ENCODE measurements at places on chromosomes 1 and 21.

- DNase-seq: no peak
Observed at GRCh38 chr21:17667256-17667655, 54.6 kb upstream of the BTG3 start.

DNA sequence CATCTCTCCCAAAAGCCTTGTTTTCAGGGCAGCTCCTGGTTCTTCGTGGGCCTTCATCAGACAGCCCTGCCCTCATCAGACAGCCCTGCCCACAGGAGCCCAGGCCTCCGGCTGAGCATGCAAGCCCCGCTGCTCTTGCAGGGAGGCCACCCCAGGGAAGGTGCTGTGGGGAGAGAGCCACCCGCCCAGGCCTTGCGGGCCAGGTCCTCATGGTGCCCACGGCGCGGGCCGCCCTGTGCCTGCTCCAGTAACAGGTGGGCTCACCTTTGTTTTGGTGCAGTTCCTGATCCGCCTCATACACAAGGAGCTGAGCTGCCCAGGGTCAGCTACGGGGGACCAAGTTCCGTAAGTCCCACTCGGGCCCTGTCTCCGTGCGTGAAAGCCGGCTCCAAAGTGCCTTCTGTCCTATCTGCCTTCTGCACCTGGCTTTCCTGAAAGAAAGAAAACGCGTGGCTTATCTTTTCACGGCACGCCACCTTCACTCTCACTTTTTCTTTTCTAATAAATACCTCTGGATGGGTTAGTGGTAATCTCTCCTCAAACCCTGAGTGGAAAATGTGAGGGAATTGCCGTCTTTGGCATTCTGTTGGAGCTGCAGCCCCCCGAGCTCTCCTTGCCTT lies 65.9 kb downstream of the SLC37A1 start:
- DNase-seq: no peak

DNA sequence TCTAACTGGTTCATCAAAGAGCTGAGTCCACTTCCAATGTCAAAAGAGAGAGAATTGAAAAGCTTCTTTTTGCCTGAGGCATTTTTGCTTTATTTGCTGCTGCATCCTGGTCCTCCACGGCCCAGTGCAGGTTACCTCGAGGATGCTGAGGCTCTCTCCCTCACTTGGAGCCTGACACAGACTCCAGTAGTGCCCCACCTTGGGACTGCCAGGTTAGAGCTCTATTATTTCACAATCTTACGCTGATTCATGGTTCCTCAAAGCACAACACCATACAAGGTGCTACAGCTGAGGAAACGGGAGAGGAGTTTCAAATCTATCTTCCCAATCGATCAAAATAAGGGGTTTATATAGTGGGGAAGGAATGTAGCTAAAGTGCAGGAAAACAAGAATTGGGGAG lies 13.6 kb upstream of the PLPPR4 start:
- no peak for DNase-seq

DNA sequence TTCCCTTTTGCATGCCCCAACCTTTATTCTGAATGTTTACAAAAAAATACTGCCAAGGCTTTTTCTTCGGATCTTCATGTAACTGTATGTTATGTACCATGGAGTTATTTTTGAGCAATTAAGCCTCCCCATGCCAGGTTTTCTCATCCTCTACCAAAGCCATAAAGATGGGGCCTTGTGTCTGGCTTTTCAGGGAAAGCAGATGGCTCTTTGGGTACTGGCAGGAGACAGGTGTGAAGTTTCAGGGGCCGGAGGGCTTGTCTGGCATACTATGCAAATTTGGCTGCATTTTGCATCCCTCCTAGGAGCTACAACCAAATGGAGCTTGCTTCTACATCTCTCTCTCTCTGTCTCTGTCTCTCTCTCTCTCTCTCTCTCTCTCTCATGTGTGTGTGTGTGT lies 28.1 kb upstream of the PLXNA2 start:
- DNase-seq: no peak

DNA sequence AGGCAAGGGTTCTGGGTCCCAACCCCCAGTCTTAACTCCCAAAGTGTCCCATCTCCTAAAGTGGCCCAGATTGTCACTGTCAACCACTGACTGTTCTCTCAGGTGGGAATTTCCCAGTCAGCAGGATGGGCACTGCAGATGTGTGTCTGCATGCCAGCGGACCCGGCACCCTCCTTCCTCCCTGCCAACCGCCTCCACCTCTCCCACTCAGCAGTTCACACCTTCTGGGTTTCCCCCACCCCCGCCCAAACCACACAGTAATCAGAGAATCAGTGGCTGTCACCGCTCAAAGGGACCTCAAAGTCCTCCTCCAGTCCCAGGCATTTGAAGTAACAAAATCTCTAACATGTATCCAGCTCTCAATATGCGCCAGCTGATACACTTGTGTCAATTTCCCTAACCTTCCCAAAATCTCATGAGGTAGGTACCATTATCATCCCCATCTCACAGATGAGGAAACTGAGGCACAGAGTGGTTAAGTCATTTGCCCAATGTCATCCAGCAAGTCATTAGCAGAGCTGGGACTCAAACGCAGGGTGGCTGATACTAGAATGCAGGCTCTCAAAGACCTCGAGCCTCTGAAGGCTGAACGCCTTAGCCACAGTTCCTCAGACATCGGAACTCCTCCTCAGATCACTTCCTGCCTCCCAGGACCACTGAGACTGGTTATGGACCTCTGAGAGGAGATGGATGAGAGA lies 4.8 kb downstream of the RUNX3 start:
- no peak for DNase-seq

DNA sequence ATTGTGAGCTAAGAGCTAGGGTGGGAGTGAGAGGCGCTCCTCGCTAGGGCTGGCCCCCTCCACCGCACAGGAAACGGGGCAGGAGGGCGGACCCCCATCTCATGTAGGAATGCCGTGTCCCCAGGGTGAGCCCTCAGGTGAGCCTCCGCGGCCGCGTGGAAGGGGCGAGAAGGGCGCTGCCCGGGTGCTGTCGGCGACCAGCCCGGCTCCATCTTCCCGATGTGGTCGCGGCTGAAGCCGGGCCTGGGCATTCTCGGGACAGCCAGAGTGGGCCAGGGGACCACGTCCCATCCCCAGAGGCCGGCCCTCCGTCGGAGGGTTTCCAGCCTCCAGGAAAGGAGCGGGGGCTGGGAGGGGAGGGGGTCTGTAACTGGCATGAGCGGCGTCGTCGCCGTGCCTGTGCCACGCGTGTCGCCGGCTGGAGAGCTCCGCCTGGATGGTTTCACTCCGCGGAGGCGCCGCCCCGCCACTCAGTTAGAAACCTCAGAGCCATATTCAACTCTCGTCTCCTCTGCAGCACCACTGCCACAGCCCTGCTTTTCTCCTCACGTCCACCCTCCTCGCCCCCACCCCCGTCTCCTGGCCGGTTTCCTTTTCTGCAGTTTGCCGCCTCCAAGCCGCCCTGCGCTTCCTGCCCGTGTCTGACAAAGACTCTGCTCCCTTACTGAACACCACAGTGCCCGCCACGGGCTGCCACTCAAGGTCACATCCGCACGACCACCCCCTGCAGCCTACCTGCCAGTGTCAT lies at the start of gene TMEM269:
Gene TMEM269, plus strand, starts transcription at position 46 of the 748 bp plus-strand sequence. CDS start 4,903 bp downstream, outside the sequence.
- peak; percentile 17 for DNase-seq

GRCh38 chr1:8145545-8146202 lies 119.6 kb upstream of the ERRFI1 start:
- no peak for DNase-seq

DNA sequence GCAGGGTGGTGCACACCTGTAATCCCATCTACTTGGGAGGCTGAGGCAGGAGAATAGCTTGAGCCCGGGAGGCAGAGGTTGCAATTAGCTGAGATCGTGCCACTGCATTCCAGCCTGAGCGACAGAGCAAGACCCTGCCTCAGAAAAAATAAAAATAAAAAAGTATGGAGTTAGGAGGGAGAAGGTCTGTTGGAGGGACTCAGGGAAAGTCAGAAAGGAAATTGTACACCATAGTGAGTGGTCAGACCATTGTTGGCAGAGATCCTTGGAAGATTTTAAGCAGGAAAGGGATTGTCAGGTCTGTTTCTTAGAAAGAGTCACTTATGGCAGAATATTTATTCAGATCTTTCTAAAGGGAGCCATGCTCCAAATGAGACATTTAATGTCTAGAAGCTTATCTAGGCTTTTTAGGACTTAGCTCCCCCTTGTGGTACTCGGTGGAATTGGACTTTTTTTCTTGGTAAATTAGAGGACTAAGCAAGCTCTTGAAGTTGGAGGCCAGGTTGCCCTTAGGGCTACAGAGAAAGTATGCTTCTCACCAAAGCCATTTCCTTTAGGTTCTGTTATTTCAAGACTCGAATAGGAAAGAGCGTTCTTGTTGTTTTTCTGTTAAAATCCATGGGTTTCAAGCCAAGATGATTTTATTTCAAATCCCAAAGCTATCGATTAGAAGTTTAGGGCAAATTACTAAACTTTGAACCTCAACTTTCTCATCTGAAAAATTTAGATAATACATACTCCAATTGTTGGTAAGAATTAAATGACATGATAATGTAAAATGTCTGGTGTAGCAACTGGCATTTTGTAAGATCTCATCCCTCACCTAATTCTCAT lies 16.5 kb downstream of the MIA3 start:
- peak; percentile 85 for DNase-seq

- DNase-seq: no peak
Observed at GRCh38 chr1:42945164-42945563, 13.5 kb downstream of the SLC2A1 start.

DNA sequence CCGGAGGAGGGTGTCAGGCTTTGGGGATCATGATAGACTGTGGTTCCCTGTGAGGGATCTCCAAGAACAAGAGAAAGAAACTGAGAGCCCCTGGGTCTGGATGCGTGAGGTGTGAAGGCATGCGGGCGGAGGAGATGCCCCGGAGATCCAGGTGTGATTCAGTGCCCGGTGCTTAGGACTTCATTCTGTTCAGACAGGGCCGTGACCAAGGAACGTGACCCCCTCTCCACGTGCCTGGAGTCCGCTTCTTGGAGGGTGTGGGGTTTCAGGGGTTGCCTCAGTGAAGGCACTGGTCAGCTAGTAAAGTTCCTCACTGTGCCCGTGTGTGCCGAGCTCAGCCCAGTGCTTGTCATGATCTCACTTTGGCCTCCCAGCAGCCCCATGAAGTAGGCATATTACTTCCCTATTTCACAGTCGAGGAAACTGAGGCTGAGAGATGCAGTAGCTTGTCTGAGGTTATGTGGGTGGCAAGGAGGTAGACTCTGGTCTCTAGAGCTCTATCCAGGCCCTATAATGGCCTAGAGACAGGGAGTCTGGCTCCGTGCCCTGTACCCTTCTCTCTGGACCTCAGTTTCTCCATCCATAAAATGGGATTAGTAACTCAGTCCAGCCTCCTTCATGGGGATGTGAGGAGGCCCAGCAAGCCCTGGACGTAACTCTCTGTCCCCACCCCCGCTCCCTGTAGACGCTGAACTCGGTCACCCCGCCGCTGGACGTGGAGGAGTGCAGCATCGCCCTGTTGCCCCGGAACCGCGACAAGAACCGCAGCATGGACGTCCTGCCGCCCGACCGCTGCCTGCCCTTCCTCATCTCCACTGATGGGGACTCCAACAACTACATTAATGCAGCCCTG lies 81.0 kb downstream of the PTPRU start:
- no peak for DNase-seq

GRCh38 chr1:15758343-15758931 lies at the start of gene FBLIM1:
Gene FBLIM1 (plus strand): TSS chr1:15758795. CDS start chr1:15764984, 6,189 bp downstream.
- peak; percentile 50 for DNase-seq

- DNase-seq: no peak
Observed at GRCh38 chr1:198841477-198841876, 202.6 kb downstream of the PTPRC start.

DNA sequence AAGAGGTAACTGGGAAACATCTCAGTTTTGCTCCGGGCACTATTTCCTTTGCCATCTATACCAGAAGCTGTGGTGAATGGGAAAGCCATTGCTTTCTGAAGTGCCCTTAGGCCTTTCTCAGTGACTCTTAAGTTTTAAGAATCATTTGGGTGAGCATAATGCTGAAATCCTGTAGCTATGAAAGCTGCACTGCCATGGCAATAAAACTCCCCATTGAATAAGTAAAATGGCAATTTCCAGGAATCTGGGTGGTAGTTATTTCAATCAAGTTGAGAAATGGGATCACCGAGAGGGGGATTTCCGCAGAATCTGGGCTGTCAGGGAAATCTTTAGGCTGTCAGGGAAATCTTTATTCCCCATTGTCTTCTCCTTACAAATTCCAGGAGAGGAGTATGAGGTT lies 26.8 kb upstream of the MACF1 start:
- no peak for DNase-seq

DNA sequence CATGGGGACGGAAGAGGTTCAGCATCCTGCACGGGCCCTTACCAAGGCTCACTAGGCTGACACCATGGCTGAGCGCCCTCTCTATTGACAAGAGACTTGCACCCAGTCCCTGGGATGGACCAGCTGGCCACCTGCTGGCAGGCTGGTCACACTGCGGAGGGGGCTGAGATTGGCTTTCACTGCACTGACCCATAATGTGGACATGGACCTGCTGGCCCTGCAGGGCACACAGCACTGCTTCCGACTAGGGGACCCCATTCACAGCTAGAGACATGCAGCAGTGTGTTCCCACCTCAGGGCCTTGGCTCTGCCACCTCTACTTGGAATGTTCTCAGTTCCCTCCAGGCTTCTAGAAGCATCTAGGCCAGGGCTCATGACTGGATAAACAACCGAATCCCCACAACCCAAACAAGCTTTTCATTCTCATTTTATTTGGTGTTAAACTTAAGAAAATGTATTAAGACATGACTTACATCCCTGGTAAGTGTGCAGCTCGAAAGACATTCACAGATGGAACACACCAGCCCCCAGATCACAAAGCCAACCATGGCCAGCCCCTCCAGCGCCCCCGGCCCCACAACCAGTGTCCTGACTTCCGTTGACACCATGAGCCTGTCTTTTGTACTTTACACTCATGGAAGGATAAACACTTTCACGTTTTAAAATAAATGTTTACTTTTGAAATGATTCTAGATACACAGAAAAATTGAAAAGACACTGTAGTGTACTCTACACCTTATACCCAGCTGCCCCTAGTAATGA lies 9.3 kb upstream of the SRARP start:
- DNase-seq: peak; percentile 57

GRCh38 chr1:72111662-72112061 lies 170.7 kb downstream of the NEGR1 start:
- DNase-seq: no peak

DNA sequence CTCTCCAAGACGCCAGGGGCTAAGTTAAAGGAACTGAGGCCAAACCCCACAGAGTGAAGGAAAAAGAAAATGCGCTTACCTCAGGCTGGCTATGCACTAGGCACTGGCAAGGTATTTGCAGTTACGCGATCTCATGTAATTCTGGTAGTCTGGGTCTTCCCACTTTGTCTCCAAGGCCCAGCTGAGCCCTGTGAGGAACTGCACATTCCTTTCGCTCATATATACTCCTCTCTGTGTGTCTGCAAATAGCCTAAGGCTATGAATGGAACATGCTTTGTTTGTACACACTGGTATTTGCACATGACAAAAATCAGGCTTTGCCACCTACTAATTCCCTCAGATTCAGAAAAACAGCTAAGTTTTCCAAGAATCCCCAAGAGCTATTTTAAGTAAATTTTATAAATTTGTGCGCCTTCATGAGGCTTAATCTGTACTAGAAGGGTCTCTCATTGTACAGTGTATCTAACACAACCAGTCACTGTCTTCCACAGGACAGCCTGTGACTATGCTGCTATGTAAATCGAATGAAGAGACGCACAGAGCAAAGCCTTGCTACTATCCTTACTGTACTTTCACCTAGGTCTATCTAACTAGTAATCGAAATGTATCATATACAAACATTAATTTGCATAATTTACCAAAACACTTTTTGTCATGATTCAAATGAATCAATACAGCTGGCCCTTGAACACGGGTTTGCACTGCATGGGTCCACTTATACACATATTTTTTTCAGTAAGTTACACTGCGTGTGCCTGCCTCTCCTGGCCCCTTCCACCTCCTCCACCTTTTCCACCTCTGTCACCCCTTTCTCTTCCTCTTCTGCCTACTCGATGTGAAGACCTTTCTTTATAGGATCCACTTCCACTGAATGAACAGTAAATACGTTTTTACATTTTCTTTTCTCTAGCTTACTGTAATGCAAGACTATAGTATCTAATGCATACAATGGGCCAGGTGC lies 87.0 kb downstream of the SIPA1L2 start:
- no peak for DNase-seq

Data from fibroblast of skin of back (primary cell).